ENCODE measurements at places on chromosomes 1 and 21.

GRCh38 chr1:21325731-21326387 is 35.6 kb upstream of the ECE1 start:
- DNase-seq, result no peak

DNA sequence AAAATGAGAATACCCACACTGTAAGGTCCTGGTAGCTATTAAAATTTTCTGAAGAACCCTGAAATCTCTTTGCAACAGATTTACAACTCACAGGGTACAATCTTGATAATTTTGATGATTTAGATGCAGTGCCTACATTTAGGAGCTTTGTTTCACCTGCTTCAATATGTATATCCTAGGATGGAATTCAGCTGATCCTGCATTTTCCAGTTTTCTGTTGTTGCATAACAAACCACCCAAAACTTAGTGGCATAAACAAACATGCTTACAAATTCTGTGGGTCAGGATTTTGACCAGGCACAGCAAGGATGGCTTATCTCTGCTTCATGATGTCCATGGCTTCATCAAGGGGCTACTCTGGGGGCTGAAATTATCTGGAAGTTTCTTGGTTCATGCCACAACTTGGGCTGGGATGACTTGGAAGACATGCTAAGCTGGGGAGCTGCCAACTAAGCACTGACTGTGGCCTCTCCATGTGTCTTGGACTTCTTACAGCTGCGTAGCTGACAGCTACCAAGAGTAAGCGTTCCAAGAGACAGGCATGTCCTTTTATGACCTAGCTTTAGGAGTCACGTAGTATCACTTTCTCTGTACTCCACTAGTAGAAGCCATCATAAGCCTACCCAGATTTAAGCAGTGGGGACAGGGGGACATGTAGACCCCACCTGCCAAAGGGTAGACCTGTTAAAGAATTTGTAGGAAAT is 108.5 kb downstream of the CACHD1 start:
- DNase-seq, result no peak

DNA sequence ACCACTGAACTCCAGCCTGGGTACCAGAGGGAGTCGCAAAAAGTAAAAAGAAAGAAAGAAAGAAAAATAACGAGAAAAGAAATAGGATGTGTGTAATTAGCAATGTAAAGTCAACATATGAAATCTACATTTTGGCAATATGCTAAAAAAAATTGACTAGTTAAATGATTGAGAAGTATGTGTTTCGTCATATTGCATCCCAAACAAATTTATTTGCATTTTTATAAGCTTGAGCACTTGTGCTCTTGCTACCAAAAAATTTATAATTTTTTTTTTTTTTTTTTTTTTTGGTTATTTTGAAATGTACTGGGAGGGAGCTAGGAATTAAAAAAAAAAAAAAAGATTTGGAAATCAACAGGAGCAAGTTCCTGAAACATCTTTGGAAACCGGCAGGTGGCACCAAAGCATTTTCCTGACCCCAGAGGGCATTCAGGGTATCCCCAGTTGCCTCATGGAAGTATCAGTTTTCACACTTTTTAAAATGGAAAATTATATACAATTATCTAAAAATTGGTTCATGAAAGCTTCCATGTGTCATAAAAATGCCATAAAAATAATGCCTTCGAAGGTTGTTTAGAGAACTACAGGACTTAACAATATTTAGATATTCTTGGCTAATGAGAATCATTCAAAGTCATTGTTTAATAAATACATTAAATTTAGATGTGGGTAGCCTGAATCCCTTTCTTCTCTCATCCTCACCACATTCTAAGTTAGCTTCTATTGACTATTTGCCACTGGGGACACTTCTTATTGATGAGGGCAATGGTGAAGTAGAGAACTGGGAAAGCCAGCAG is 4.8 kb upstream of the HEATR1 start:
- peak; percentile 34 for DNase-seq

GRCh38 chr1:160806784-160807183 is 10.8 kb downstream of the LY9 start:
- DNase-seq, result no peak

DNA sequence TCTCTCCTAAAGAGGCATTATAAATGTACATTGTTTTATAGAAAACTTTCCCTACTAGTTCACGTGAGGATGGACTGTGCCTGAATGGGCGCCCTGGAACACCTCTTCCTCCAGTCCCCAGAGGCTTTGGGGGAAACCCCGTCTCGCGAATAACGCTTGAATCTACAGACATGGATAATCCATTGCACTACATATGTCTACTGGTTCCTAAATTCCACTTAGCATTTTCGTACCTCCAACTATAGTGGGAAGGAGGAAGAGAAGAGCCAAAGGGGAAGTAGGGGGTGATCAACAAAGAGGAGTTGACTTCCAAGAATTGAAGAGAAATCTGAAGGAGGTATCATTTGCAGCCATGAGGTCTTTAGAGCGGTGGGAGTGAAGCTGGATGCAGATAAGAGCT is 11.1 kb downstream of the BARHL2 start:
- no peak for DNase-seq

DNA sequence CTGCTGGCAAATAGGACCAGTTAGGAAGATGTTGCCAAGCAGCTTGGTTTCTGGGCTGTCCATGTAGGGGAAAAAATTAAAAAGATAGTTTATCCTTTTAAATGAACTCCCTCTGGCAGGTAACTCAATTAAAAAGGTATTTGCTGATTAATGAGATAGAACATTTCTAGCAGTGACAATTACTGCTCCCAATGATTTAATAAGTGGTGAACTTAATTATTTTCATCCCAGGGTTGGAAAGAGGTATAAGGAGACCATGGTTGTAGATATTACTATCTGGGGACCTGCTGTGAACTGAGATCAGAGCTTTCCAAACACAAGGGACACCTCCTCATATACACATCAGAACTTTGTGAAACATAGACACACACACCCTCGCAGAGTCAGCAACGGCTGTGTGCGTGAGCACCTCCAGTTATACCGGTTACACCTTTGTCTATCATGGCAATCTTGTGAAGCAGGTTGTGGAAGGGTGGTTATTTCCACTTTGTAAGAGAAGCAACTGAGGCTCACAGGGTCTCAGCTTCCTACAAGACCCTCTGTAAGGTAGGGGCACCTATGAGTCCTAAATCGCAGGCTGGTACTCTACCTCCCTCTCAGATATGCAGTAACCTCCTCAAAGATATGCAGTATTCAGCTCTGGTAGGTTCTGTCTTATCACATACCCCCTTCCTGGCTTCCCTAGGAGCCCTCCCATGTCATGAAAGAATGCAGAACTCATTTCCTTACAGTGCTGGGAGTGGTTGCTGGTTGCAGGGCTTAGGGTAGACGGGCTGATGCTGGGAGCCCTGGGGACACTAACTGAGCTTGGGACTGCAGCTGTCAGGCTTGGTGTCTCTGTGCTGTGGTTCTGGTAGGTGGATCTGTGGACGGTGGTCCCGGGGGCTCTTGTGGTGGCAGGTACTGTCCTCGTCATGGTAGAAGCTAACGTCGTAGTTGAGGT is 18.5 kb upstream of the MAGOH start:
- DNase-seq, result no peak

Data from left lung (tissue), 14 donors.